CD4-positive, CD25-positive, alpha-beta regulatory T cell (primary cell): ENCODE measurements at places on chromosomes 13 and 19. TPM values are rescaled to one million over a fixed set of nuclear protein-coding genes. Genes with fewer than 3 reads are reported as not detected.

SLC25A41 gene
- not detected for polyA plus RNA-seq

FAM187B gene
- polyA plus RNA-seq: not detected

GRCh38 chr19:16506961-16507360, 10.8 kb downstream of the C19orf44 start:
- H3K4me3 ChIP-seq: no peak overlapping the region
- H3K27me3 ChIP-seq: no peaks in the 10 kb centered on the region
- H3K36me3 ChIP-seq: no peaks in the 10 kb centered on the region
- H3K27ac ChIP-seq: no peak overlapping the region
- DNase-seq: no peak

DNA sequence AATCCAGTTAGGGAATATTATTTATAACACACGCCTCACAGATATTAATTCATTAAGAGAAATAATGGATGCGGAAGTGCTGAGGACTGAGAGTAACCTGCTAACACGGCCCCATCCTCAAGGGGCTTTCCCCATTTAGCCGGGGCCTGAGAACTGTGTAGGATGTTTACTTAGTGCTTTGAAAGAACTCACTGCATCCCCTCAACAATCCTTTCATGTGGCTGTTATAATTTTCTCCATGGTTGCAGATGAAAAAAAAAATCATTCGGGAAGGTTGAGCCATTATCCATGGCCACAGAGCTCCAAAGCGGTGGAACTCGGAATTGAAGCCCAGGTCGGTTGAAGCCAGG, 98.2 kb downstream of the ING1 start:
- H3K4me1 ChIP-seq: peaks cover 3% of the 10 kb centered on the region
- H3K27me3 ChIP-seq: peaks cover 12% of the 10 kb centered on the region
- no peak overlapping the region for H3K4me3 ChIP-seq
- no peak for DNase-seq
- no peak overlapping the region for H3K27ac ChIP-seq

GRCh38 chr13:41622432-41623429, 165.4 kb downstream of the RGCC start:
- no peaks in the 10 kb centered on the region for H3K27me3 ChIP-seq
- H3K36me3 ChIP-seq: no peaks in the 10 kb centered on the region
- DNase-seq: no peak
- no peak overlapping the region for H3K4me3 ChIP-seq

DNA sequence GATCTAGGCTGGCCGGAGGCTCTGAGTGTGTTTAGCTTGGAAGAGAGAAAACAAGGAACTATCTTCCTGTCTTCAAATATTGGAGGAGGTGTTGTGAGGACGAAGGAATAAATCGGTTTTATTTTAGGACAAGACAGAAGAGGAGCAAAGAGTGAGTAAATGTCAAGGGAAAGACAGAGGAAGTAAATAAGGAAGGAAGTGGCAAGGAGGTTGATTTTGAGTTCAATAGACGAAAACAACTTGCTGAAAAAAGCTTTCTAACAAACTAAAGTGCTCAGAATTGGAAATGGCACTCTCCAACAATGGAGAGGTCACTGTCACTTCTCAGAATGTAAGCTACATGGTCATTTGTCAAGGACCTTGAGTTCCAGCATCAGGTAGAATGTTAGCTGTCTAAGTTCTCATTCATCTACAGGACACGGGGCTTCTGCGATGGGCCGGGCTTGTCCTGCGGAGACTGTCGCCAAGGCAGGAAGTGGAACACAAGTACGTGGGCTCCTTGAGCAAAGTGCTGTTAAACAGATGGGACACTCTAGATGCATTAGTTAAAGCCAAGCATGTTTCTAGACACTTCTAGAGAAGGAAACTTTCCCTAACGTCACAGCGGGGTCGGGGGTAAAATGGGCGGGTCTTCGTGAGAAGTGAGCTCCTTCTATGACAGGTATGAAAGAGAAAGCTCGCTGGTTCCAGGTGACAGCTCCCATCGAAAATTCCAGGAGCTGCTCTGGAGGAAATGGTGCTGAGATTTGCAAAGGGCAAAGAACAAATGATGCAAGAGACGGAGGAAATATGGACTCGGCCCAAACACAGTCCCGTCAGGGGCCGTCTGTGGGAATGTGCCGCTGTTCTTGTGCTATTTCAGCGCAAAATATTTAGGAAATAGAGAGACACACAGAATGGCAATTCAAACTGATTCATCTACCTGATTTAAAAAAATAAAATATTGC, 103.9 kb upstream of the UBL3 start:
- peak; percentile 86 for DNase-seq
- peak overlapping the region; percentile 68 for H3K27ac ChIP-seq
- H3K27me3 ChIP-seq: no peaks in the 10 kb centered on the region
- H3K4me3 ChIP-seq: peak overlapping the region; percentile 88
- H3K4me1 ChIP-seq: peaks cover 41% of the 10 kb centered on the region
- no peaks in the 10 kb centered on the region for H3K36me3 ChIP-seq
